ENCODE measurements at places on chromosomes 1 and 21.

DNA sequence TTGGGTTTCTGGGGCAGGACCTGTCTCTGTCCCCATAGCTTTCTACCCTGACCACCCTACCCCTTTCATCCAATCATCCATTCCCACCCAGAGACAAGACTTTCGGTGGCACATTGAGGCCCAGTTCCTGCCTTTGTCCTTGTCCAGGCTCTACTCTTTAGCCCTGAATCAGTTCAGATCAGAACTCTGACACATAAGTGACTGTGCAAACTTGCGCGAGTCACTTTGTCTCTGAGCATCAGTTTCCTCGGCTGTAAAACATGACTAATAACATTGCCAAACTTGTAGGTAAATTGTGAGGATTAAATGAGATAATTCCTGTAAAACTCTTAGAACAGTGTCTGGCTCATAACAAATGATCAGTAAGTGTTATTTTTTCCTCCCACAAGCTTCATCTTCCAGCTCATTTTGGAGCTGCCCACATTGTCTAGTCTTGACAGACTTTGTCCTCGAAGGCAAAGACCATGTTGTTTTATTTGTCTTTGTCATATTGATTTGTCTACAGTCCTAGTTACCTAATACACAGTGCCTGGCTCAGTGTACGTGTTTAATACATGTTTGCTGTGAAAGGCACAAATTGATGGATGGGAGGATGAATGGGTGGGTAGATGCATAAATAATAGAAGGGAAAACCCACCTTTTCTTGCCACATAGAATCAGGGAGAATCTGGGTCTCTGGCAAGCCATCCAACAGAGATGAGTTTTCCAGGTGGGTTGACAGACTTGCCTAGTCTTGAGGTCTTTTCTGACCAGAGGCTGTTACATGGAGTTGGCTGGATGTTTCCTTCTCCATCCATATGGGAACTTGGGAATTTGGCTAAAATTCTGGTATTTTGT lies 262.9 kb downstream of the OMA1 start:
- no peak for DNase-seq
- no peaks in the 10 kb centered on the region for H3K27me3 ChIP-seq
- no peak overlapping the region for H3K27ac ChIP-seq

- H3K27ac ChIP-seq: no peak overlapping the region
- no peak overlapping the region for H3K4me3 ChIP-seq
- H3K36me3 ChIP-seq: no peaks in the 10 kb centered on the region
- H3K27me3 ChIP-seq: no peaks in the 10 kb centered on the region
- H3K4me1 ChIP-seq: no peaks in the 10 kb centered on the region
These were observed 9.9 kb upstream of the DYRK1A start for GRCh38 chr21:37356706-37357105.

DNA sequence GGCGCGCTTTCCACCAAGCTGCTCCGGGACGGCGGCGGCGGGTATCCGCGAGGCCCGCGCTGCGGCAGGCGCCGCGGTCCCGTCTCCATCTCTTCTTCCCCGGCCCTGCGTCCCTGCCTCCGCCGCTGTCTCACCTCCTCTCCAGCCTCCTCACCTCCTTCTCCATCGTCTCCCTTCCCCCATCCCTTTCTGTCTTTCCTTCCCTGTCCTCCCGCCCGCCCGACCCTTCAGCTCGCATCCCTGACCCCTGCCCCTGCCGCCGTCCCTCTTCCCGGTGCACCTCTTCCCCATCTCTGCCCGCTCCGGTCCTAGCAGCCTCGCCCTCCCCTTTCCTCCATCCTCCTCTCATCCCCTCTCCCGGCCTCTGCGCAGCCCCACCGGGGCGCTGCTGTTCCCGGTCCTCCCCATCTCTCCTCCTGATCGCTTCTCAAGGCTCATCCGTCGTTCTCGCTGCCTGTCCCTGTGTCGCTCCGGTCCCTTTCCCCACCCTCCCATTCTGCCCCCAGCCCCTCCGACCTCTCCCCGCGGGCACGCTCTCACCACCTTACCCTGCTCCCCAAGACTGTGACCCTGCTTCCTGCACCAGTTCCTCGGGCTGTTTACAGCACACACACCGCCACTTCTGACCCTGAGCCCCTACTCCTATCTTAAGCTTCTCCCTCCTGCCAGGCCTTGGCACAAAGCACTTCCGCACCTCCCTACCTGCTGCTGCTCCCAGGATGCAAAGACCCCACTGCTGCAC lies 760 bp upstream of the NPHP4 start:
- H3K36me3 ChIP-seq: no peaks in the 10 kb centered on the region
- DNase-seq: no peak
- H3K4me3 ChIP-seq: peak overlapping the region; percentile 55
- peaks cover 8% of the 10 kb centered on the region for H3K4me1 ChIP-seq

GRCh38 chr1:207966521-207966920 lies 55.6 kb upstream of the CD34 start:
- no peaks in the 10 kb centered on the region for H3K36me3 ChIP-seq
- H3K27ac ChIP-seq: no peak overlapping the region
- no peak overlapping the region for H3K4me3 ChIP-seq
- peaks cover 8% of the 10 kb centered on the region for H3K4me1 ChIP-seq
- no peaks in the 10 kb centered on the region for H3K27me3 ChIP-seq
- DNase-seq: no peak

- no peak overlapping the region for H3K27ac ChIP-seq
- H3K4me3 ChIP-seq: no peak overlapping the region
- H3K27me3 ChIP-seq: no peaks in the 10 kb centered on the region
- H3K36me3 ChIP-seq: no peaks in the 10 kb centered on the region
- no peak for DNase-seq
These were observed 25.1 kb downstream of the NENF start for GRCh38 chr1:212457740-212458338.

- no peaks in the 10 kb centered on the region for H3K36me3 ChIP-seq
- H3K27ac ChIP-seq: no peak overlapping the region
- H3K27me3 ChIP-seq: no peaks in the 10 kb centered on the region
- no peak overlapping the region for H3K4me3 ChIP-seq
- no peak for DNase-seq
These were observed 74.6 kb downstream of the DPT start for GRCh38 chr1:168654198-168654915.

DNA sequence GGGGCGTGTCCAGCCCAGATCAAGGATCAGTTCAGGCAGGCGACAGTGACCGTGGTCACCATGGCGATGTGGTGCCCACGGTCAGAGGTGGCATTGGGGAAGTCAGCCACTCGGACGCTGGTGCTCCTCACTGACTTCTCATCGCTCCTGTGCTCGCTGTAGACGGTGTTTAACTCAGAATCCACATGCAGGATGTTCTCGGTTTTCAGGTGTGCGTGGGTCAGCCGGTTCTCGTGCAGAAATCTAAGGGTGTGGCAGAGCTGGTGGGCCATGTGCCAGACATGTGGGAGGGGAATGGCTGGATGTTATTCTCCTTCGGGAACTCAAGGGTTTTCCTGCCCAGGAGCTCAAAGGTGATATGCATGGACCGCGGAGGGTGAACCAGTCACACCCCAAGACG lies 11.7 kb downstream of the OR2AJ1 start:
- H3K4me3 ChIP-seq: no peak overlapping the region
- H3K27ac ChIP-seq: no peak overlapping the region
- no peaks in the 10 kb centered on the region for H3K4me1 ChIP-seq
- DNase-seq: no peak
- no peaks in the 10 kb centered on the region for H3K36me3 ChIP-seq

GRCh38 chr21:38133240-38133639 lies 123.6 kb upstream of the KCNJ15 start:
- H3K4me3 ChIP-seq: no peak overlapping the region
- no peaks in the 10 kb centered on the region for H3K27me3 ChIP-seq
- H3K4me1 ChIP-seq: no peaks in the 10 kb centered on the region
- H3K27ac ChIP-seq: no peak overlapping the region

GRCh38 chr21:43194303-43195120 lies 25.7 kb downstream of the CRYAA start:
- no peaks in the 10 kb centered on the region for H3K27me3 ChIP-seq
- no peak for DNase-seq
- H3K27ac ChIP-seq: no peak overlapping the region
- no peaks in the 10 kb centered on the region for H3K36me3 ChIP-seq
- no peak overlapping the region for H3K4me3 ChIP-seq
- peaks cover 9% of the 10 kb centered on the region for H3K4me1 ChIP-seq

DNA sequence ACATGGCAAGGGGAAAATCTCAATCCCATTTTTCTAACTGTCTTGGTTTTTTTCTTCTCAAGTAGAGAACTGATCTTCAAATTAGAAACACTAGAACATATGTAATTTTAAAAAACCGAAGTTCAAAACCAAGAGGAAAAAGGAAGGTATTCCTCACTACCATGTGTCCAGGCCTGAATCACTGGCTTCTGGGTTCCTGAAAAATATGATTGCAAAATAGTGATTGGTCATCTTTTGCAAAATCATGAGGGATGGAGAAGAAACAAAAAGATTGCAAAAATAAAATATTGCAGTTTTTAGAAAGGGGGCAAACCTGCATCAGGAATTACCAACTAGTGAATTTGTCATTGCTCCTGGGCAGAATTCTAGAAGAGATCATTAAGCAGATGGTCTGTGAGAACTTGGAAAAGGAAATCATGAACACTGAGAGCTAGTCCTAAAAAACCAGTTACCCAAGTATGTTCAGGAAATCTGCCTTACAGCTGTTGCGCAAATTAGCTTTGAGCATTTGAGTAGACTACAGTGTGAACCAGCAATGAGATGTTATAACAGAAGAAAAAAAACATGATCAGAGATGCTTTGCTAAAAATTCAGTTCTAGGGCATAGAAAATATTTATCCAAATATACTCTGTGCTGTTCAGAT lies 49.4 kb downstream of the SPATA46 start:
- H3K27ac ChIP-seq: no peak overlapping the region
- H3K27me3 ChIP-seq: no peaks in the 10 kb centered on the region
- H3K36me3 ChIP-seq: no peaks in the 10 kb centered on the region
- H3K4me3 ChIP-seq: no peak overlapping the region
- H3K4me1 ChIP-seq: no peaks in the 10 kb centered on the region
- no peak for DNase-seq

DNA sequence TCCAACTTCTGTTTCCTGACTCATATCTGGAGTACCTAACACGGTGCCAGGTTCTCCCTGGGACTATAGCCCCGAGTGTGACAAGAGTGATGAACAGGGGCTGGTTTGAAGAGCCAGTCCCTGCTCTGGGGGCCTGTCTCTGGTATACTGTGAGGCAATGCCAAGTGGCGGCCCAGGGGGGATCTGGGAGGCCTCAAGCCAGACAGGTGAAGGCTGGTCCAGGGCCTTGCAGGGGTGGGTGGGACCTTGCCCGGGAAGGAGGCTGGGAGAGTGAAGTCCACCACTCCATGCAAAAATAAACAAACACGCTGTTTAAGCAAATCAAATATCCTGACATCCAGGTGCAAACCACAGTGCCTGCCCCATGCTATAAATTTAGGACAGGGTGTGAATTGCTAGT lies 6.8 kb upstream of the PLXNA2 start:
- no peak for DNase-seq
- H3K36me3 ChIP-seq: no peaks in the 10 kb centered on the region
- H3K4me3 ChIP-seq: no peak overlapping the region
- no peak overlapping the region for H3K27ac ChIP-seq
- H3K27me3 ChIP-seq: no peaks in the 10 kb centered on the region

DNA sequence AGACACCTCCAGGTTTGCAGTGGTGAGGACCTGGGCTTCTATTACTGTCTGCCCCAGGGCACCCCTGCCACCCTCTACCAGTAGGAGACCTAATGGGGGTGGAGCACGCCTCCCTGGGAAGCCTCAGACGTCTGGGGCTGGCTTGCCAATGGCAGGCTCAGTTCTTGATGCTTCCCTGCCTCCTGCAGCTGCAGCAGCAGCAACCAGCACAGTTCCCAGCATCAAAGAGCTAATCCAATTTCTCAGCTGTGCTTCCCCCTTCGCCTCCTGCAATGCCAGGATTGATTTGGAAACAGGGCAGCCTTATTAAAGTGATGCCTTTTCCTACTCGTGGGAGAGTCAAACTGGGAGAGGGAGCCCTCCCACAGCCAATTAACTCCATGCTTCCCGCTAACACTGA lies 8.2 kb downstream of the SYT2 start:
- H3K36me3 ChIP-seq: no peaks in the 10 kb centered on the region
- no peaks in the 10 kb centered on the region for H3K27me3 ChIP-seq
- H3K4me3 ChIP-seq: no peak overlapping the region

GRCh38 chr1:117174851-117175250 lies 35.9 kb downstream of the VTCN1 start:
- H3K27me3 ChIP-seq: no peaks in the 10 kb centered on the region
- H3K36me3 ChIP-seq: no peaks in the 10 kb centered on the region
- H3K27ac ChIP-seq: no peak overlapping the region
- no peak for DNase-seq
- H3K4me3 ChIP-seq: no peak overlapping the region
- H3K4me1 ChIP-seq: no peaks in the 10 kb centered on the region

DNA sequence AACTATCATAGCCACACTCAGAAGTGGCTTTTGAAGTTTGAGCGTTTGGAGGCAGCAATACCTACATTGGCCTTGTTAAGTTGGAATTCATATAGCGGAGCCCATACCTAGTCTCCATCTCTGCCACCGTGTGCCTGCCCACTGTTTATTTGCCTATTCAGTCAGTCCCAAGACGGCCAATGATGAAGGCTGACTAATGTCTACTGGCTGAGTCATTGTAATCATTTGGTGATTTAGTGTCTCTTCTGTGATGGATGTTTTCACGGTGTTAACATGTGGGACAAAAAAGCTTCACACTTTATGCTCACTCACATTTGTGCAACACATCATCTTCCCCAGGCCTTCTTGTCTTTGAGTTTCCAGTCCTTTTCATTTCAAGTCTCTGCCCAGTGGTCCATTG lies 92.6 kb upstream of the PBX1 start:
- H3K27me3 ChIP-seq: no peaks in the 10 kb centered on the region
- H3K4me3 ChIP-seq: no peak overlapping the region
- no peak for DNase-seq
- H3K36me3 ChIP-seq: no peaks in the 10 kb centered on the region
- no peaks in the 10 kb centered on the region for H3K4me1 ChIP-seq

DNA sequence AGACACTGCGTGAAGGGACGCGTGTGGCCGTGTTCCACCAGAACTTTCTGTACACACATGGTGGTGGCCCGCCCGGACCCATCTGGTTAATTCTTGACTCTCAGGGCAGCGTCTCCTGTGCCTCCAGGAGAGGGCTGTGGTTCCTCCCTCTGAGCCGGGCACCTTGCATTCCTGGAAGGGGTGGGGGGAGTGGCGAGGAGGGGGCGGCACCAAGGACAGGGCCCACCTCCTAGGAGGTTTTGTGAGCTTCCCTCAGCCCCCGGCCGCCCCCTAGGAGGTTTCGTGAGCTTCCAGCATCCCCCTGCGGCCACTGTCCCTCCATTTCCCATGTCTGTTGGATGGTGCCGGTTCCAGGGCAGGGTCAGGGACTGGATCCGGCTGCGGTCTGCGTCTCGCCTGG lies 28.9 kb downstream of the FAAP20 start:
- no peaks in the 10 kb centered on the region for H3K27me3 ChIP-seq
- H3K4me3 ChIP-seq: no peak overlapping the region
- H3K4me1 ChIP-seq: no peaks in the 10 kb centered on the region
- no peaks in the 10 kb centered on the region for H3K36me3 ChIP-seq
